ENCODE measurements at places on chromosomes 5 and 9. TPM values are rescaled to one million over a fixed set of nuclear protein-coding genes. Genes with fewer than 3 reads are reported as not detected.

- no peaks in the 10 kb centered on the region for H3K4me1 ChIP-seq
- no peak for DNase-seq
- no peaks in the 10 kb centered on the region for H3K27me3 ChIP-seq
Measured at GRCh38 chr5:154523709-154524108, 45.7 kb upstream of the HAND1 start.

DNA sequence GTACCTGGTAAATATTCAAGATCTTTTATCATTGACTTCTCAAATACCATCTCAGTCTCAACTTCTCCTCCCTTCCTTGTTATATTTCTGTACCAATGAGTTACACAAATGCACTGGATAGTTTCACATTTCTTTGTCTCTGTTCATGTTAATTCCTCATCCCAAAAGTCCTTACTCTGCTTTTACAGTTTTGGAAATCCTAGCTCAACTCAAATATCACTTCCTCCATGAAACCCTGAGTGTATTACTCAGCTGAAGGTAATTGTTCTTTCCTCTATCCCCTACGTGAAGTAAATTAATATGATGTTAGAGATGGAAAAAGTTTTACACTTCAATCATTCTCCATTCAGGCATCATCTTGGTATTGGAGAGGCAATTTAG, 241.5 kb downstream of the TLE4 start:
- no peaks in the 10 kb centered on the region for H3K27me3 ChIP-seq
- H3K27ac ChIP-seq, result no peak overlapping the region
- no peak overlapping the region for H3K4me3 ChIP-seq
- H3K36me3 ChIP-seq, result no peaks in the 10 kb centered on the region

DNA sequence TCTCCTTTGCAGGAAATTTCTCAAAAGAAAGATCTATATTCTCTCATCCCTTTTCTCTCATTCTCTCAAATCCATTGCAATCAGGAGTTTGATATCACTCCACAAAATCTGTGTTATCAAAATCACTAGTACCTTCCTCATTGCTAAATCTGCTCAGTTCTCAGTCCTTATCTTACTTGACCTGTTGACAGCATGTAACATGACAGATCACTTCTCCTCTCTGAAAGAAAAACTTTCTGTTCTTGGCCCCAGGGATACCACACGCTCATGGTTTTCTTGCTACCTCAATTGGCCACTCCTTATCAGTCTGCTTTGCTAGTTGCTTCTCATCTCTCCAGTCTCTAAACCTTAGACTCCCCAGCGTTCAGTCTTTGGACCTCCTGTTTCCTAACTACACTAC, 22.1 kb downstream of the SRP19 start:
- H3K36me3 ChIP-seq, result peaks cover 6% of the 10 kb centered on the region
- H3K27ac ChIP-seq, result no peak overlapping the region
- H3K4me3 ChIP-seq, result no peak overlapping the region
- no peaks in the 10 kb centered on the region for H3K27me3 ChIP-seq
- H3K4me1 ChIP-seq, result no peaks in the 10 kb centered on the region

GRCh38 chr5:106962464-106963230, 708.1 kb downstream of the EFNA5 start:
- H3K4me1 ChIP-seq, result peaks cover 3% of the 10 kb centered on the region
- H3K4me3 ChIP-seq, result no peak overlapping the region
- DNase-seq, result no peak

The CDKN2A gene
- total RNA-seq, result 0.35 TPM

GRCh38 chr9:113588242-113588810, 124.8 kb downstream of the RGS3 start:
- no peak for DNase-seq
- no peaks in the 10 kb centered on the region for H3K27me3 ChIP-seq
- H3K27ac ChIP-seq, result no peak overlapping the region
- no peak overlapping the region for H3K4me3 ChIP-seq
- peaks cover 2% of the 10 kb centered on the region for H3K4me1 ChIP-seq
- no peaks in the 10 kb centered on the region for H3K36me3 ChIP-seq
